ENCODE measurements at places on chromosomes 3 and 15.

- DNase-seq: no peak
Observed at GRCh38 chr3:182795389-182795782, 2.1 kb downstream of the ATP11B start.

GRCh38 chr3:25419251-25419650, 8.8 kb upstream of the RARB start:
- DNase-seq: no peak

DNA sequence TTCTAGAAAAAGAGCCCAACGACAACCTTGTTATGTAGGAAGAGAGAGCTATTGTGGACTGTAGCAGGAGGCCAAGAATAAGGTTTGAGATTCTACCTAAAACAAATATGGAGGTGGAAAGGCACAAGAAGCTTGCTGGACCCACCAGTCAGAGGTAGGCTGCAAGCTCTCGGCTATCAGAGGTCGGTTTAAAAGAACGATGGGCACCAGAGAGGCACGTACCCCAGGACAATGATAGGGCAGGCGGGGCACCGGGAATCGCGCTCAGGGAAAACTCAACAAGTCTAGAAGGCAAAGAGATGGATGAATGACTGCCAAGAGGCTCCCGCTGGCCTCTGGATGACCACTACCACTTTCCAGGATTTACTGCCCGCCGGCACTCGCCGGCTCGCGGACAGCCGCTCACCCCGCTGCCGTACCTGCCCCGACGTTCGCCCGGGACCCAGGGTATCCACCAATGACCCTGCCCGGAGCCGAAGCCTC, 1.1 kb downstream of the HDGFL3 start:
- DNase-seq: no peak

GRCh38 chr3:45188719-45189659, 37.1 kb downstream of the TMEM158 start:
- no peak for DNase-seq

GRCh38 chr3:47404431-47404876, 23.6 kb downstream of the PTPN23 start:
- DNase-seq: no peak

Data from fibroblast of skin of left quadriceps (primary cell).